Large intestine (tissue), 12 donors: ENCODE measurements at places on chromosomes 16 and 17. TPM values are rescaled to one million over a fixed set of nuclear protein-coding genes. Genes with fewer than 3 reads are reported as not detected.

GRCh38 chr17:68851890-68852289 is 103.3 kb downstream of the ABCA8 start:
- DNase-seq = no peak

Gene CCL17
- polyA plus RNA-seq = 0.30 TPM

- DNase-seq = no peak
These were observed 8.7 kb upstream of the PRPF8 start for GRCh38 chr17:1693339-1693738.

DNA sequence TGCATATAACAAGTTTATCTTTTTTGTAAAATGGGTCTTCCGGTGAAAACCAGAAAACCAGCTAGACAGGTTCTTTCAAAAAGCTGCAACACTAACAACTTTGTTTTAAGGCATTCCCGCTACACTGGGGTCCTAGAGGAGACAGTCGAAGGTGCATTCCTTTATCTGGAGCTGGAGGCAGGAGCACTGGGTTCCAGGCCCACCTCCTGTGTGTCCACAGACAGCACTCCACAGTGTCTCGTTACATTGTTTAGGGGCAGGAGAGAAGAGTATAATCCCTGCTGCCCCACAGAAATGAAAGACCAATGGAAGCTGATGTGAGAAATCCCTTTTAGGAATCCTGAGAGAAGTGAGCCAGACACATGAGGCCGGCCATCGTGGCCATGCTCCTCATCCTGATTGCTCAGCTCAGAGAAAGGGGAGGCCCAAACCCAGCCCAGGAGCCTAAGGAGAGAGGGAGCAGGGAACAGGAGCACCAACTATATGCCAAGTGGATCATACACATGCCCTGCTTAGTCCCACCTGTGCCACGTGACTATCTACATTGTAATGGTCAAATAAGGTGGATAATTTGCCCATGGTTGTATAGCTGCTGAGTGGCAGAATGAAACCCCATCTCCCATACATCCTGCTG is 59.5 kb downstream of the CCDC182 start:
- DNase-seq = no peak

Gene KRTAP9-2
- polyA plus RNA-seq = not detected

GRCh38 chr16:23514381-23515152 is 4.3 kb upstream of the GGA2 start:
- no peak for DNase-seq

Gene CASKIN2
- polyA plus RNA-seq = 13.9 TPM
